KG1 (cell line): ENCODE measurements at places on chromosomes 7 and 10.
A peak's percentile ranks its signal among the peaks of the same experiment; 100 is the strongest.

DNA sequence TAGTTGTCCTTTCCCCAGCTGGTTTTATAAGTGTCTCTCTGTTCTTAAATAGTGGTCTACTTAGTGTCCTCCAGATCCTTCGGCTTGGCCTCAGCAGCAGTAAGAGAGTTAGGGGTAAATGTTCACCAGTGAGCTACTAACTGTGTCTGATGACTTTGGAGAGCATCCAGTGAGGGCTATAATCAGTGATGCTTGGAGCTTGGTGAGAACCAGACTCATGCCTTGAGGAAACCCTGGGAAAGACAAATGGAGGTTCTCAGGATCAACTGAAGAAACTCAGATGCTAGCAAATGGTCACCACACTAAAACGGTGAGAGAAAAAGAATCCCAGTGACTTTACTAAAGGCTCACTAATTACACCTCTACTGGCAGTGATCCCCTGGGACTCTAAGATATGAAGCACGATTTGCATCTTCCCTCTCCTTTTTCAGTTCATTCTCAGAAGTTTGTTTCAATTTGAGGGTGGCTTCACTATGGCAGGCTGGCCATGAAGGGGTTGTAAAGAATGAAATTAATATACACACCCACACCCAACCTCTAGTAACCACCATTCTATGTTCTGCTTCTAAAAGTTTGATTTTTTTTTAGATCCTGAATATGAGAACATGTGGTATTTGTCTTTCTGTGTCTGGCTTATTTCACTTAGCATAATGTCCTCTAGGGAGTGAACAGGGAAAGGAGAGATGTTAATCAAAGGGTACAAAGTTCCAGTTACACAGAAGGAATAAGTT is 177.9 kb downstream of the PDE1C start:
- no peak for DNase-seq

GRCh38 chr7:92797693-92798092 is 38.7 kb downstream of the CDK6 start:
- no peak for DNase-seq

- DNase-seq, result no peak
Measured at GRCh38 chr10:117596706-117597105, 54.2 kb downstream of the EMX2 start.

GRCh38 chr7:970744-971143 is 4.6 kb downstream of the COX19 start:
- DNase-seq, result no peak

DNA sequence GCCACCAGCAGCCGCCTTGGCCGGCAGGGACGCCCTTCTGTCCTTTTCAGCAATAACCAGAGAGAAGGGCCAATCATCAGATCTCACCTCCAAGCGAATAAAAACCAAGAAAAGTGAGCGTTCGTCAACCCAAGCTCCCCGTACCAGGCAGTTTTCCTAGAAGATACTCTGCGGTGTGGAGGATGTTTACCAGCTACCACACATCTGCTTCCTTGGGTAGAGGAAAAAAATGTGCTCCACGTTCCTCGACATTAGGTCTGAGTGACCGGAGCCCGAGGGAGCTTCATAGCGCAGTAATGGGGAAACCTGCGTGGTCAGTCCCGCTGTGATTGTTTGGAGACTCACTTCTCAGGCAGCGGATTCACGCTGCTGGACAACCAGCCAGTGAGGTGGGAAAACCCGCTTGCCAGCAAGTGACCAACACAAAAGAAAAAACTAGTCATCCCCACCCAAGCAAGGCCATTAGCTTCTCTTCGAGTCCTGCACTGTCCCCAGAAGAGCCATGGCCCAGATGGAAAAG is 73.0 kb downstream of the ZRANB1 start:
- no peak for DNase-seq

- no peak for DNase-seq
Measured at GRCh38 chr7:8212638-8213037, 49.3 kb downstream of the ICA1 start.

DNA sequence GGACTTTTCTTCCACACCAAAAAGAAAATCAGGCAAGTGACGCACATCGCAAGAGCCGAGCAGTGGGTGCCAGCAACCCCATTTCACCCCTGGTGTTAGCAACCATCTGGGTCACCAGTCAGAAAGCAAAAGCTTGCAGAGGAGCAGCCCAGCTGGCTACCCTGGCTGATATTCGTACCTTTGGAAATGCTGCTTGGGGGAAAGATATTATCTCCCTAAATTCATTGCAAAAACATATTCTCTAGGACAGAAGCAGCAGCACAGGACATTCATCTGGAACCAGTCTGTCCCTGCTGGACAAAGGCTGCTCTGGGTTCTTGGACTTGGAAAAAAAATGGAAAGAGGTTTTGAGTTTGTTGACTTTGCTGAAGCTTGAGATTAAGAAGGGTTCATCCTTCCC is 45.8 kb downstream of the ERLIN1 start:
- no peak for DNase-seq

DNA sequence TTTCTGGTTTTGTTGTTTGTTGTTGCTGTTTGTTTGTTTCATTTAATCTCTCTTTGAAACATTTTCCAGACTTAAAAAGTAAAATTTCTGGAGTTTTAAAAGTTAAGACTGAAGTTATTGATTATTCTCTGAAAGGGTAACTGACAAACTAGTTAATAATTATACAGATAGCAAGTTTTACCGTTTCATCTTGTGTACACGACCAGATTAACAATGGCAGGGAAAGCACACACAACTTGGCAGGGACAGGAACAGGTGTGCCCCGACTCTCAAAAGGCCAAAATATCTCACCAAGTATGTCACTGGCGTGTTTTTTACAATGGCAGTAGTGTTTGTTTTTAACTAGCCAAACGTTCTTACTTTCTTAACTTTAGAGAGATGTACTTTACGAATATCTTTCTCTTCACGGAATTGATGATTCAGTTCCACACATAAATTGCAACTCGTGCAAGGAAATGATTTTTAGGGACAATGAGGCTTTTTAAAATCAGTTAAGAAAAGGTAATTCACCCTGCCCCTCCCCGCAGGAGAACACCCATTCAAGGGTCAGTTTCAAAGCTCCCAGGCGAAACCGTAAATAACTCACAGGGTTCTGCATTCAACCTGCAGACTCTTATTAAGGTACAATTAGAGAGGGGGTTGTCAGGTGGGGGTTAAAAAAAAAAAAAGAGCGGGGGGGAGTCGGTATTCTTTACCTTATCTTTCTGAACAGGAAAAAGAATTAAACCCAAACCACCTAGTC is 3.5 kb downstream of the CTBP2 start:
- no peak for DNase-seq

DNA sequence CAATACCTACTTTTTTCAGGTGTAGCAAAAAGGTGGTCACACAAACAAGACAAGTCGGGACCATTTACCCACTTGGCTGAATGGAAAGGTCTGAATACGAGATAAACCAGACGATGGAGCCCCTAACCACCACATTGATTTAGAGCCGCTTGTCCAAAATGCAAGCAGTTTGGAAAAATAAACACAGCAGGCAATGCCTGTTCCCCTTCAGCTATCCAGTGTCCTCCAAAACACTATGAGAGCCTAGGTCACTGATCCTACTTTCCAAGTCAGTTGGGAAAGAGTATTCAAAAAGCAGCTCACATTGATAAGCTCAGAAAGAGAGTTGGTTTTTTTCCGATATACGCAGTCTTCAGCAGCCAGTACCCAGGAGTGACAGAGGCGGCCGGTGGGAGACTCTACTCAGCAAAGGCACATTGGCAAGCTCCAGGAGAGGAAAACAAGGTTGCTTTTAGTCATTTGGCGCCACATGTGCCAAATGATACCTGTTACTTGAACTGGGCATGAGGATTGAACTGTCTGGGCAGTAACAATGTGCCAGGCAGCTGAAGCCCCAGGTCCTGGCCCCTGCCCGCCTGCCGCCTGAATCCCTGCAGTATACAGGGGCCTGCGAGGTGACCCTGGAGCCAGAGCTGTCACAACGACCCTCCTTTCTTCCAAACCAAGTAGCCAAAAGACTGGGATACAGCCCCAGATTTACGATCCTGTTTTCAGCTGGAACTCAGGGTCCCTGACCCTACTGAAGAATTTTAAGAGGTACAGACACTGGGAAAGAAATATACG is 109.8 kb downstream of the PIP4K2A start:
- DNase-seq, result no peak

GRCh38 chr7:116113310-116113709 is 82.7 kb upstream of the TFEC start:
- DNase-seq, result no peak

GRCh38 chr7:103613655-103614642 is 167.9 kb upstream of the SLC26A5 start:
- DNase-seq, result no peak

DNA sequence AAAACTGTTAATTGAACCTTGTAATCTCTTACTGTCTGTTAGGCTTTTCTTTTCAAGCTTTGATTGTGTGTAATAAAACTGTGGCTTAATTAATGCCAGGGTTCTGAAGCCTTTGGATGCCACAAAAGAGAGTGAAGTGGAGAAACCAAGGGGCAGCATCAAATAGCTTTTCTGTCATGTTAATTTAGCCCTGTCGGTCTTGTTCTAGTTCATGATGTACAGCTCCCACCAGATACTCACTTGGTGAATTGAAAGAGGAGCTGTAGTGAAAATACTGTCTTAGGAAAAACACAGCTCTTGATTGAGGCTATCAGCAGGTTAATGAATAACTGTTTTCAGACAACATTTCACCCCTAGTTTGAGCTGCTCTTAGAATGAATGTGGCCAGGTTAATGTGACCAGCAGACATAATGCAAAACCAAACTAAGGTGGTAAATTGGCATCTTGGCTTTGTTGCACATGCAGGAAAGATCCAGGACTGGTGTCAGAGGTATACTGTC is 94.2 kb downstream of the POLL start:
- no peak for DNase-seq

- DNase-seq, result peak; percentile 12
Measured at GRCh38 chr10:17430647-17431355, 23.6 kb downstream of the ST8SIA6 start.

- no peak for DNase-seq
Measured at GRCh38 chr7:157837561-157837960, 500.8 kb downstream of the DNAJB6 start.

DNA sequence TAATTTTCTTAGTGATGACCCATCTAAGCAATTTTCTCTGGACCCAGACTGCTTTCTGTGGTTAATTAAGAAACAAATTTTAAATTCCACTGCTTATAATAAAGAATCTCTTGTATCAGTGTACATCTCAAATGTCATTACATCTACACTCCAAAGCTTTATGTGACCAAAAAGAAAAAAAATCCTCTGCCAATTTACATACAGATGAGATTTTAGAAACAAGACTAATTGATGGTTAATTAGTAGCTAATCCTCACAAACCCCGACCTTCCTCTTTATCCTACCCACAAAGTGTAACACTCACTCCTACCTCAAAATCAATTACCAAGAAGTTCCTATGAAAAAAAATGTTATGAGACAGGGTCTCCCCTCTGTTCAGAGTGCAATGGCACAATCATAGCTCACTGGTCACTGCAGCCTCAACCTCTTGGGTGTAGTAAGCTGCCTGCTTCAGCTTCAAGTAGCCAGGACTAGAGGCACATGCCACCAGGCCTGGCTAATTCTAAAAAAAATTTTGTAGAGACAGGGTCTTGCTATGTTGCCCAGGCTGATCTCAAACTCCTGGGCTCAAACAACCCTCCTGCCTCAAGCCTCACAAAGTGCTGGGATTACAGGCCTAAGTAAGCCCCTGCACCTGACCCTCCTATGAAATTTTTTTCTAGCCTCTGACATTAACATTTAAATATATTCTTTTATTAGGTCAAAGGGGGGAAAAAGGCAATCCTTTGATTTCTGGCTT is 14.8 kb downstream of the KIF5B start:
- DNase-seq, result no peak

DNA sequence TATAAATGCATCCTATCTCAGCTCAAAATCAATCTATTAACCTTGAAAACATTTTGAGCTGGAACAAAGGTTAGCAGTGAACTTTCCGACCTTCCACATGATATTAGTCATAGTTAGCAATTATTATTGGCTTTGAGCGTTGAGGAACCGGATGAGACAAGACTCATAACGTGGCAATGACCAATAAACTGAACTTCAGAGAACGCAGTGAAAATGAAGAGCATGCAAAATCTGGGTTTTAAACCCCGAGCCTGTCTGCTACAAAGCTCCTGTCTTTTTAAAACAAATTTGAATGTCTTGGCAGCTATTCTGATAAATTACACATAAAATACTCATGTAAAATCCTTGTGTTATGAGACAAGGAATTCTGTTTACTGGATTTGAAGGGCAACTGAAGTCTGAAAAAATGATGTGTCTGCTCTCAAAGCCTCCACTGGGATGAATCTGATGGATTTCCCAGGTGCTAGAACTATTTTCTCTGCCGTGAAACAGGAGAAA is 74.7 kb upstream of the ITGB1 start:
- no peak for DNase-seq

DNA sequence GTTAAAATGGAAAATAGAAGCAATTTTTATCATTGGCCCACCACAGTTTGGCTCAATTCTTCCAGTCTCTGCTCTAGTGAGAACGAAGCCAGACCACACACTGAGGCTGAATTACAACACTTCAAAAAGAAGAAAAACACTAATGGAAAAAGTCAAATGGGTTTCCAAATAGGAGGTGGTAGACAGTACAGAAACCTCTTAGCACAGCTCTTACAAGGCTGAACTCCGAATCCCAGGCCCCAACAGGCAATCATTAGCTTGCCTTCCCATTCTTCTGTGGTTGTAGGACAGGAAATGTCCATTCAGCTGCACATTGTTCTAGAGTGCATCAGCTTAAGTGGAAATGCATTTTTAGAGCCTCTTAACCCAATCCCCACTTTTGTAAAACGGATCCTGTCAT is 115.1 kb upstream of the MEOX2 start:
- DNase-seq, result no peak

- no peak for DNase-seq
Measured at GRCh38 chr7:37510043-37510634, 61.5 kb upstream of the ELMO1 start.

- DNase-seq, result no peak
Measured at GRCh38 chr10:75195035-75195763, 15.4 kb upstream of the VDAC2 start.

- DNase-seq, result no peak
Measured at GRCh38 chr7:47826754-47827153, 121.5 kb downstream of the PKD1L1 start.

- DNase-seq, result no peak
Measured at GRCh38 chr10:68261132-68261856, 29.4 kb upstream of the ATOH7 start.

- peak; percentile 8 for DNase-seq
Measured at GRCh38 chr10:17910125-17910789, 41.5 kb upstream of the SLC39A12 start.

GRCh38 chr7:128145191-128145590 is 95.9 kb upstream of the LEP start:
- DNase-seq, result no peak

DNA sequence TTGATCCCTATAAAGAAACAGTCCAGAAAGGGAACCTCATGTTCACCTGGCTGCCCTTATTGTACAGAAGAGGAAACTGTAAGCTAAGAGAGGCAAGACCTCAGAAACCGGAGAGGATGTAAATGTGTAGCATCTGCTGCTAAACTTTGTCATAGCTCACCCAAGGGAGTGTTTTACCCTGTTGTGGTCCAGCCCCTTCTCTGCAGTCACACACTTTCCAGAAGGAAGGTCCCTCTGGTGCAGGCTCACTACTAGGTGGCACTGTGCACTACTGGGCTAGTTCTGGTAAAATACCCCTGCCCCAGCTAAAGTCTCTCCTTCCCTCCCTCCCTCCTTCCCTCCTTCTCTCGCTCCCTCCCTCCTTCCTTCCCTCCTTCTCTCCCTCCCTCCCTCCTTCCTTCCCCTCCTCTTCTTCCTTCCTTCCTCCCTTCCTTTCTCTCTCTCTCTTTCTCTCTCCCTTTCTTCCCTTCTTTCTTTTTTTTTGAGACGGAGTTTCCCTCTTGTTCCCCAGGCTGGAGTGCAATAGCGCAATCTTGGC is 42.5 kb upstream of the LCOR start:
- peak; percentile 59 for DNase-seq

- DNase-seq, result no peak
Measured at GRCh38 chr10:76558586-76558985, 1079.0 kb downstream of the KCNMA1 start.
